ENCODE measurements at places on chromosomes 3 and 15.

GRCh38 chr15:96042734-96043224 is 287.7 kb upstream of the NR2F2 start:
- DNase-seq = no peak

- DNase-seq = peak; percentile 41
Observed at GRCh38 chr3:149487598-149488197, 13.2 kb downstream of the TM4SF4 start.

- DNase-seq = no peak
Observed at GRCh38 chr3:159482241-159482993, 506.2 kb upstream of the IL12A start.

DNA sequence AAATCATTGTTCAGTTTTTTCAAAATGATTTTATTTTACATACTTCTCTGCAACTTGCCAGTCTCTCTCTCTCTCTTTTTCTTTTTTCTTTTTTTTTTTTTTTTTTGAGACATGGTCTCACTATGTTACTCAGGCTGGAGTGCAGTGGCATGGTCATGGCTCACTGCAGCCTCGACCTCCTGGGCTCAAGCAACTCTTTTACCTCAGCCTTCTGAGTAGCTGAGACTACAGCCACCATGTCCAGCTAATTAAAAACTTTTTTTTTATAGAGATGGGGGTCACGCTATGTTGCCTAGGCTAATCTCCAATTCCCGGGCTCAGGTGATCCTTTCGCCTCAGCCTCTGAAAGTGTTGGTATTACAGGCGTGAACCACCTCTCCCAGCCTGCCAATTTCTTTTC is 12.1 kb upstream of the ARID3B start:
- no peak for DNase-seq

DNA sequence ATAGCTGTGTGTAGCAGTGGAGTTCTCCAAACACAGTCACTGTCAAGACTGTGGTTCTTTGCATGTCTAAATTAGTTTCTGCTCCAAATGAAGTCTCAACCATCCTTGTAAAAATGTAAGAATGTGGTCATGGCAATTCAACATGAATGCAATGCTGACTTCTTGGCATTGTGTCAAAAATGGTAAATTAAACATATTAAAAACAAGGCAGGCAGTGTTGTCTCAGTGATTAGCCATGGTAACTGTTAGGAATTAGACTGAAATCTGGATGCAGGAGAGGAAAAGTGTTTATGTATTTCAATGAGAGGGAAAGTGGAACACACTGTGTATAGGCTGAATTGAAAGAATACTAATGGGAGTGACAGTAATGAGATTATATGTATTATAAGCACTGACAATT is 597.2 kb downstream of the EDEM1 start:
- no peak for DNase-seq

GRCh38 chr3:50138266-50139200 is 16.6 kb upstream of the SEMA3F start:
- no peak for DNase-seq

- DNase-seq = no peak
Observed at GRCh38 chr15:57932348-57932747, 133.2 kb downstream of the ALDH1A2 start.

DNA sequence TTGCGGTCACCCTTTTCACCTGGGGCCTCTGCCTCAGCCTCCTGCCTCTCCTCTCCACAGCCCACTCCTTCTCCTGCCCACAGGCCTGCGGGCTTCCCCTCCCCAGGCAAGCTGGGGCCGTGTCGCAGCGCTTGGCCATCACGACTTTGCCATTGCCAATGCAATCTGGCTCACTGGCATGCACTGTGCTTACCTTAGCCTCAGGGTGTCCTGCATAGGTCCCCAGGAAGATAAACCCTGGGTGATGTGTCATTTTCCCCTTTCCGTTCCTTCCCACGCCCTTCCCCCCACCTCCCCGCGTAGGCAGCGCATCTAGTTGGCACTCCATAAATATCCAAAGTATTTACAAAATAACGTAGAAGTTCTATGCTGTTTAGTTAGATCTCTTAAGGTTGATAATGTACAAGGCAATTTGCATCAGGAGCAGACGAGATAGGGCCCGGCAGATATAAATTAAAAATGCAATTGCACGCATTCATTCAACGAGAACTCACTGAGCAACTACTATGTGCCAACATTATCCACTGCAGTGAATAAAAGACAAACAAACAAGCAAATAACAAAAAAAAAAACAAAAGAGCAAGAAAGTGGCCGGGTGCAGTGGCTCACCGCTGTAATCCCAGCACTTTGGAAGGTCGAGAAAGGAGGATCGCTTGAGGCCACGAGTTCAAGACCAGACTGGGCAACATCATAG is 973 bp upstream of the COPG1 start:
- DNase-seq = no peak

DNA sequence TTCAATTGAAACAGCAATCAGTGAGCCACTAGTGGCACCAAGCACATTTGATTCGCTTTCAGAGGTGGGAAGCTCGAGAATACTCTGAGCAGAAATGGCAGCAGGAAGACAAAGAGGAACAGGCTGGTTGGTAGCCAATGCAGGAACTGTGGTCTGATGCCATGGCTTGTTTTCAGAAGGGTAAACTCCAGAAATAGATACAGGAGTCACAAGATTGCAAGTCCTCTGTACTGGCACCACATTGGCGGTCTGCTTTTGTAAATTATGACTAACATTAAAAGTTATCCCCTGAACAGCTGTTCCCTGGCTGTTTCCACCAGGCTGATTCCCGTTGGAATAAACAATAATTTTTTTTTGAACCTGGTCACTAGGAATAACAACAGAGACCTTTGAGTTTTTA is 35.5 kb downstream of the USF3 start:
- no peak for DNase-seq

- DNase-seq = no peak
Observed at GRCh38 chr3:63364910-63365309, 86.8 kb downstream of the SYNPR start.

All from stimulated activated CD4-positive, alpha-beta T cell treated with anti-CD3 and anti-CD28 coated beads, Interleukin-12 subunit alpha, Interleukin-12 subunit beta, amount 100 ng/mL, for 48 hours (primary cell).